Activated naive CD4-positive, alpha-beta T cell treated with anti-CD3 and anti-CD28 coated beads, Interleukin-2, amount 10 ng/mL, durations not matched to agents 7 days and 5 days (primary cell): ENCODE measurements at places on chromosomes 2 and 18.

- no peak for DNase-seq
These were observed 19.6 kb downstream of the LPIN1 start for GRCh38 chr2:11766016-11766415.

DNA sequence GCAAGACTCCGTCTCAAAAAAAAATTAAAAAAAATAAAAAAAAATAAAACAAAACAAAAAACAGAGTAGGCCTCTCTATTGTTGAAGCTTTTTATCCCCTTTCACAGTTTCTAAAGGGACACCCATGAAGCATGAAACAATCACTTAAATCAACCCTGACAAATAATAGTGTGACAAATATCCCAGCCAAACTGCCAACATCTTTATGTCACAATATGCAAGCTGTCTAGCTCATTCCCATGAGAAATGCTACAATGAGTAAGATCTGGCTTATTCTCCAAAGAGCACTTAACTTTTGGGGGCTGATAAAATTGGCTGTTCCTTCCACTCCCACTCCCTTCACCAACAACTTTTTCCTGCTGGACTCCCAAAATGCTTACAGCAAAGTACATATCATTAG lies 21.7 kb upstream of the ABCA12 start:
- DNase-seq = no peak

- DNase-seq = no peak
These were observed 2.8 kb upstream of the CRYGB start for GRCh38 chr2:208148803-208149202.

GRCh38 chr2:2014251-2014771 lies 270.0 kb upstream of the PXDN start:
- no peak for DNase-seq

- no peak for DNase-seq
These were observed 1.2 kb downstream of the EPB41L3 start for GRCh38 chr18:5542515-5543035.

GRCh38 chr2:170869036-170869435 lies 52.3 kb downstream of the GAD1 start:
- DNase-seq = no peak

GRCh38 chr2:38092196-38092902 lies 16.4 kb upstream of the CYP1B1 start:
- no peak for DNase-seq

DNA sequence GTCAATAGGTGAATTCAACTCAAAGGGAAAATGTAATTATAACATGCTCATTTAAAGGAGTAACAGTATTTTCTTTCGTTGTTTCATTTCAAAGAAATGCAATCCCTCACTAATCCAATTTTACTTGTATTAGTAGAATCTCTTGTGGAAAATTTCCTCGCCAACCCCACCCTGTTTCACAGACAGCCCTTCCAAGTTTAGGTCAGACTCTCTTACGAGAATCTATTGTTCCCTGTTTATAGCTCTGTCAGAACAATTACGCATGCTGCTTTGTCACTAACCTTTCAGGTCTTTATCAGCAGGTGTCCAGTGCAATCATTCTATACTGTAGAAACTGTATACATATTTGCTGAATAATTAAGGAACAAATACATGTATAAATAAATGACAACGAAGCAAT lies 657.8 kb upstream of the LINC00305 start:
- no peak for DNase-seq
